Pulmonary artery endothelial cell (primary cell): ENCODE measurements at places on chromosomes 6 and 20.

- no peak for DNase-seq
Measured at GRCh38 chr6:116512111-116512559, 696 bp downstream of the CALHM5 start.

GRCh38 chr20:5160882-5161281, 34.1 kb downstream of the CDS2 start:
- DNase-seq: no peak

DNA sequence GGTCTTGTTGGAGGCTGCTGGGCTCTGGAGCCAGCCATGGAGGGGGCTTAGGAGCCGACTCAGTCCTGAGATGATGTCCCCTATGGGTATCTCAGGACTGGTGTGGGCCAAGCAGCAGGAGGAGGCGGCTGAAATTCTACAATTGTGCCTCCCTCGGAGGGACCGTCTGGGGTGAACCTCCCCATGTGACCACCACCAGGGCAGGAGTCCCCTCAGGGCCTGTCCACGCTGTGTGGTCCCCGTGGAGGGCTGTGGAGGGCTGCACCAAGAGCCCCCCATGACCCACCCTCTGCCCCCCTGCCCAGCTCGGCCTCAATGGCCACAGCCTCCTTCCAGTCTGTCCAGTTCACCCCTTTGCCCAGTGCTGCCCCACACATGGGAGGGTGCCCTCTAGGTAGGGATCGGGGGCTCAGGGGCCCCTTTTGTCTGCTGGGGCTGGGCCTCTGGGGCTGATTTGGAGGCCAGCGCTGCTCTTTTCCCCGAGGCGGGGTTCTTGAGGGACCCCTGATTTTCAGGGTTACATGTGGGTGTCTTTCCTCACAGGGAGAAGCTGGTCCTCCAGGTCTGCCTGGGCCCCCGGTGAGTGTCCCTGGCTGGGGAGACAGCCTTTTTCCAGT, 1.2 kb downstream of the COL9A3 start:
- DNase-seq: no peak

DNA sequence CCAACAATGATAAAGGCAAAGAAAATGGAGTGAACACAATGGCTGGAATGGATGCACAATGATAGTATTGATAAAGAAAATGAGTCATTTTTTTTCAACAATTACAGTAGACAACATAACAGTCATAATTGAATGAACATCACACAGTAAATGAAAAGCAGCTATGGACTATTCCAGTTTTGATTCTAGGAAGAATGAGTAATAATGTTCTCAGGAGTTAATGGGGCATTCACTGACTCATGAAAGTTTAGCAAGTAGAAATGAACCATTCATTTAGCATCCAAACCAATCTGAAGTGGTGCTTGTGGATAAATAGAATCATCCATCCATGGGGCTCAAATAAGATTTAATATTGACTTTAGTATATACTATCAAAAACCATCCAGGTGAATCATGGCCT, 1029.5 kb upstream of the GJE1 start:
- no peak for DNase-seq

GRCh38 chr20:50216543-50217206, 26.0 kb downstream of the CEBPB start:
- no peak for DNase-seq

GRCh38 chr20:3459881-3460307, 10.9 kb upstream of the ATRN start:
- no peak for DNase-seq

DNA sequence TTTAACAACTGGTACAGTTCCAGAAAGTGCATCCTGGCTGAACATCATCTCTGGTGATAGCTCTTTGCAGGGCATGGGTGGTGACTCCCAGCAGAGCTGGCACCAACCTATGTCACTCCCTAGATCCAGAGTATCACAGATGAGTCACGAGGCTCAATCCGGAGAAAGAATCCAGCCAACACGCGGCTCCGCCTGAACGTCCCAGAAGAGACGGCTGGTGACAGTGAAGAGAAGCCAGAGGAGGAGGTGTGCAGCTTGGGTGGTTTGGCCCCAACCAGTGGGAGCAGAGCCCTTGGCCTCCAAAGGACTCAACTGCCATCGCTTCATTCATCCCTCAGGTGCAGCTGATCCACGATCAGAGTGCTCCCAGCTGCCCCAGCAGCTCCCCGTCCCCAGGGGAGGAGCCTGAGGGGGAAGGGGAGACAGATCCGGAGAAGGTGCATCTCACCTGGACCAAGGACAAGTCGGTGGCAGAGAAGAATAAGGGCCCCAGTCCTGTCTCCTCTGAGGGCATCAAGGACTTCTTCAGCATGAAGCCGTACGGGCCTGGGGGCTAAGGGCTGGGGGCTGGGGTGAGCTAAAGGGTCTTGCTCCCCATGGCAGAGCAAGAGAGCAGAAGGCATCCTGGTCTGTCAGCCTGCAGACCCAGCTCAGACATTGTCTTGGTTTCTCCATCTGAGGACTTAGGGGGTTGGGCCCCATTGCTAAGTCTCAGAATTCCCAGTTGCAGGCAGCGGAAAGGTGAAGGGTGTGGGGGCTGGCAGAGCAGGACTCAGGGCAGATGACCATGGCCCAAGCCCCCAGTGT, 27.2 kb downstream of the SLC12A5 start:
- no peak for DNase-seq

- DNase-seq: no peak
Measured at GRCh38 chr6:79498842-79499241, 38.4 kb downstream of the LCA5 start.

GRCh38 chr20:52529826-52530225, 338.2 kb upstream of the ZFP64 start:
- DNase-seq: no peak

DNA sequence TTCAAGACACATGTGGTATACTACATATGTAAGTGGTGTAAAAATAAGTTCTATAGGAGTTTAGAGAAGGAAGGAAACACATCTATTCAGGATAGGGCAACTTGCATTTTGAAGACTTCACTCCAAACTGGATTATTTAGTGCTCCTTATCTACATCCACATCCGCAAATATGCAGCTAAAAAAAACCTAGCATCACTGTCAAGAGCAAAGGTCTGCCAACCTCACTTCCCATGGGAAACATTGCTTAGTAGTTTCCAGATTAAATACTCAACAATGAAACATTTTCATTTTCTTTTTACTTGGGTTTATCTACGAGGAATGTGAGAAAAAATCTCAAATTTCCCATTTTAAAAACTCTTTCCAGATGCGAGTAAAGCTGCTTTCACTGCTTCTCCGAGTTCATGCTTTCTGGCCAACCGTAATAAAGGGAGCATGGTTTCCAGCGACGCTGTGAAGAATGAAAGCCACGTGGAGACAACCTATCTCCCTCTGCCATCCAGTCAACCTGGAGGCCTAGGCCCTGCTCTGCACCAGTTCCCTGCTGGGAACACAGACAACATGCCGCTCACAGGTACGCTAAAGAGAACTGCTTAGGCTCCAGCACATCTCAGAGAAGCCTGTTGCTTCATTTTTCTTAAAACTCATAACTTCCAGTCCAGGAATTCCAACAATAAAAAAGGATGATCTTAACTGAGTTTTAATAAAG, 48.2 kb downstream of the RFX6 start:
- no peak for DNase-seq

DNA sequence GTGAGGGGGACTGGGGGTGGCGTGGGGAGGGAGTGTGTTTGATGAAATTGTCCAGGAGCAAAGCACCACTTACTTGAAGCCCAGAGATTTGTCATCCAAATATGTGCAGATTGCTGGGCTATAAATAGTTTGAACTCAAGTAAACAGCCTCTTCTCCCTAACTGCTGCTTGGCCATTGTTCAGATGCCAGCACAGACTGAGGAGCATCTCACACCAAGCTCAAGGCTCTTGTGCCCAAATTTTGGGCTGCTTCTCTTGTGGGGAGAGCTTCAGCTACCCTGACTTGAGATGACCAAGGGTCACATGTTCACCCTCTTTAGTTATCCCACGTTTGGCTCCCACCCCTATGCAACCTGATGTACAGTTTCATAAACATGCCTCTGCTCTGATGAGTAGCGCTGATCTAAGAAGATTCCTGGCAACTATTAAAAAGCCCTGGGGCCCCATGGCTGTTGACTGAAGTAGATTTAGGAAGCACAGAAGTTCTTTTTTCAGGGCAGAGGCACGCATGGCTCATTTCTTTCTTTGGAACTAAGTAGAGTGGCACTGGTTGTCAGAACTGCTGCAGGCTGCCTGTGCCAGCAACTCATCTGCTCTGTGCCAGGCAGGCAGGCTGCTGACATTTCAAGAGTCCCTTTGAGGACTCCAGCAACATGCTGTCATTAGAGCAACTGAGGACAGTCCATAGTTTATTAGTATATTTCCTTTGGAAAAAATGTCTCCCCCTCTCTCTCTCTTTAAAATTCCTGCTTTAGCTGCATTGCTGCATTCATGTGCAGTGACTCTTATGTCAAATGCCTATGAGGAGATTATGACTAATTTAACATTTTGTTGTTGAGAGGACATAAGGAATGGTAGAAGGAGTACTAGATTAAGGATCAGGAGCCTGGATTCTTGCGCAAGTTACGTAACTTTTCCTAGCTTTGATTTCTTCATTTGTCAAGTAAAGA, 9.6 kb upstream of the PKIG start:
- DNase-seq: no peak

GRCh38 chr6:105810105-105810921, 275.8 kb upstream of the PRDM1 start:
- peak; percentile 4 for DNase-seq

- DNase-seq: no peak
Measured at GRCh38 chr6:166202321-166202733, 34.7 kb upstream of the TBXT start.

- no peak for DNase-seq
Measured at GRCh38 chr6:44084231-44085014, 42.8 kb downstream of the MRPL14 start.

DNA sequence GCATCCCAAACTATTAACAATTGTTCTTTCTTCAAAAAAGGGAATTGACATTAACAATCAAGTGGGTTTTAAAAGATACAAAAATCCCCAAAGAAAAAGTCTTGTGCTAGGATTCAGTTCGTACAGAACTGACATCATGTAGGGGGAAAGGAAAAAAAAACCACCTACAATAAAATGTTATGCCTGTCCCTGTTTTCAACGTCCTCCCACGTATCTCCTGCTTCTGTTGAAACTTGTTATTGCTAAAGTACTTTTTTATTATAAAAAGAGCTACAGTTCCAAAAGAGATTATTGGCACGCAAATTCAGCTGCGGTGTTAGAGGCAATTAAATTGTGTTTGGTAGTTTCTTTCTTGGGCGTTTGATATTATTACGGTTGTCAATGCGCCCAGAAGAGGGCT, 102.8 kb upstream of the PHACTR1 start:
- no peak for DNase-seq

DNA sequence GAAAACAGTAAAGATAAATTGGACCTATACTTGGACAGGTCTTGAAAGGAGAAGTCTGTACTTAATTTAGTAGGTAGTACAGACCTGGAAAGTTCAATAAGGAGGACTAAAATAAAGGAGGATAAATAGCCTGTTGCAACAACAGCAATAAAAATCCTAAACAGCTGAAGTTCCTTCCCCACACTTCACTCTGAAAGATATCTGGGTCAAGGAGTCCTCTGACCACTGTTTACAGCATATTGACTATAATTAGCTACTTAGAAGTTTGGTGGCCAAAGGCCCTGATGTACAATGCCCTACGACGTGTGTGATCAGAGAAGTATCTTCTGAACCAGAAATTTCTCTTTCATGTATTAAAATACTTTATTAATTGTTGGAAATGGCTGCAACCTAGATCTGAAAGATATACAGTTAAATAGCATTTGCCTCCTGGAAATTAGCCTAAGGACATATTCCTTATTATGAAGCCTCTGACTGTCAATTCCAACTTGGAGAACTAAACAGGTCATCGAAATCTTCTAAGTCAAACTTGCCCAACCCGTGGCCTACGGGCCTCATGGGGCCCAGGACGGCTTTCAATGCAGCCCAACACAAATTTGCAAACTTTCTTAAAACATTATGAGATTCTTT, 82.8 kb downstream of the KIF13A start:
- DNase-seq: no peak

DNA sequence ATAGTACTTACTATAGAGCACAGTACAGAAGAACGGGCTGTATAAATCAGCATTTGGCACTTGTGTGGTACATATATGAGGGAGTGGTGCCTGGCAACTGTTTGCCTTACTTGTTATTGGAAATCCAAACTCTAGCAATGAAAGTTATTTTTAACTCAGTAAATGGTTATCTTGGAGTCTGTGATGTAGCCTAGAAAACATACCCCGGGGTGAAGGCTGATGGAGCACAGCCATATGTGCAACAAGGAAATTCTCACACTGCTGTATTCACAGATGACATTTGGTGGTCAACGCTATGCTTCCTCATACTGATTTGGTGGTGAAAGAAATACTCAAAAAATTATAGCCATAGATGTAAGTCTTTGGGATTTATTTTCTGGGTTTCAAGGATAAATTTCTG, 807.5 kb upstream of the FLRT3 start:
- DNase-seq: no peak

DNA sequence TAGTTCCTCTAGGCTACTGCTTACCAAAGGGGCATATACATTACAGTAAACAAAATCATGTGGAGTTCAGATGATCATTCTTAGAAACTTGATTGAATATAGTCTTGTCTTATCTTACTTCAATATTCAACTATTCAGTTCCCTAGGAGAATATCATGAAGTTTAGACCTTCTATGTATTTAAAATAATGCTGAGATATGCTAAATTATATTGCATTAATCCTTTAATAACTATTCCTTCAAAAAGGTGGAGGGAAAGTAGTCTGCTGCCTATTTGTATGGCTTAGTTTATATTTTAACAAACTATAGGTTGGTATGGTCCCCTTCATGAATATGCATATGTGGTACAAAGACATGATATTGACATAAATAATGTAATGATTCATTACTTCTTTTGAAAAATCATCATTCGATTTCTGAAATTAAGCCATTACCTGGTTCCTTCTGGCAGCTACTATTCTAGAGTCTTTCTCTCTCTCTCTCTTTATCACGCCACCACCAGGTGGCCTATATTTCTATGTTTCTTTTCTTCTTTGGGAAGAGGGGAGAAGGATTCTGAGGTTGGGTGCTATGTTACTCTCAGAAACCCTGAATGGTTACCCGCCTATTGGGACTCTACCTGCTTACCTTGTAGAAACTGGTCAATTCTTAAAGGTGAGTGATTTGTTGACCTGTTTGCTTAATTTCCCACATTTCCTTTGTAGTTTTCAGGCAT, 855.8 kb downstream of the HACE1 start:
- no peak for DNase-seq

GRCh38 chr20:33753763-33754162, 22.0 kb downstream of the ZNF341 start:
- no peak for DNase-seq
